ENCODE measurements at places on chromosomes 5 and 9.

DNA sequence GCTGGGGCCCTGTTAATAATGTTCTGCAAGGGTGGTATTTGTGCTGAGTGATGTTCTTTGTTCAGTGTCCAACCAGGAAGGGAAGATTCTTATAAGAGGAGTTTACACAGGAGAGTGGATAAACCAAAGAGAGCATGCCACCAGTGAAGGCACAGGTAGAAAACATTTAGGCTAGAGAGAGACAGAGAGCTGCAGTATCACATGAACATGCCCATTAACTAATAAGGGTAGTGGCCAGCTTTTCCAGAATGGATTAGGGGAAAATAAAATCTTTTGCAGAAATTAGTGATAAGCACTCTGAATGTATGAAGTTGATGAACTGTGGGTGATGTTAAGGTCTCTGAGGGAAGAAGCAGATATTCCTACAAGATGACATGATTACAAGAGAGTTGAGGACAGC lies 54.1 kb upstream of the PRLR start:
- no peak for DNase-seq

- DNase-seq: peak; percentile 87
These were observed 440.6 kb upstream of the MPDZ start for GRCh38 chr9:13719981-13720676.

GRCh38 chr9:99173570-99174504 lies 47.9 kb downstream of the ALG2 start:
- DNase-seq: no peak

- peak; percentile 40 for DNase-seq
These were observed 325.4 kb downstream of the RFX3 start for GRCh38 chr9:3200331-3200774.

DNA sequence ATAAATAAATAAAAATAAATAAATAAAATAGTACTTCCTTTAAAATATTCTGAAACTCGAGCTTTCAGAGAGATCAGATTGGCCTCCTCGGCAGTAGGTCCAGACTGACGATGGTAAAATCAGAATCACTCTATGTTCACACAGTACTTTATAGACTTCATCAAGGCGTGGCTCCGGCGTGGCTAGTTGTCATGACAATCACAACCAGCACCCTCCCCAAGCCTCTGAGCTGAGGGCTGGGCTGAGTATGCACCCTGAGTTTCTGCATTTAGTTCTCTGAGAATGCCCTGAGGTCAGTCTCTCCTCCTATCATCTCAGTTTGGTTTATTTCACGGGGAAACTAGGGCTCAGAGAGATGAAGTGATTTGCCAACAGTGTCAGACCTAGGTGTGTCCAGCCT lies 43.3 kb upstream of the BARHL1 start:
- DNase-seq: no peak

- DNase-seq: peak; percentile 36
These were observed 19.4 kb upstream of the RNF130 start for GRCh38 chr5:180090769-180091546.

- no peak for DNase-seq
These were observed 64.6 kb upstream of the SIMC1 start for GRCh38 chr5:176173647-176174046.

DNA sequence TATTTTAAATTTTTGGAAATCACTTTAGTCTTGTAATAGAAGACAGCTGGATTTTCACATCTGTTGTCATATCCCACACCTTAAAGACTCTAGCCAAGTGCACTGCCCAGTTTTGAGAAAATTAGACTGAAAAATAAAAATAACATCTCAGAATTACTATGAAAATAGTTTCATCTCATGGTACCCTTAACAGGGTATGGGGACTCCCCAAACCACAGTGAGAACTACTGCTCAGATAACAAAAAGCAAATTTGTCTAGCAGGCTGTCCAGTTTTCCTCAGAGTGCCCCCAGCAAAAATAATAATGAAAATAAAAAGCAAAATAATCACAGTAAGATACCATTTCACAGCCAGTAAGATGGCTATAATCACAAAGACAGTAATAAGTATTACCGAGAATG lies 6.5 kb downstream of the UBQLN1 start:
- no peak for DNase-seq

GRCh38 chr9:124024107-124024506 lies 12.5 kb downstream of the LHX2 start:
- no peak for DNase-seq

DNA sequence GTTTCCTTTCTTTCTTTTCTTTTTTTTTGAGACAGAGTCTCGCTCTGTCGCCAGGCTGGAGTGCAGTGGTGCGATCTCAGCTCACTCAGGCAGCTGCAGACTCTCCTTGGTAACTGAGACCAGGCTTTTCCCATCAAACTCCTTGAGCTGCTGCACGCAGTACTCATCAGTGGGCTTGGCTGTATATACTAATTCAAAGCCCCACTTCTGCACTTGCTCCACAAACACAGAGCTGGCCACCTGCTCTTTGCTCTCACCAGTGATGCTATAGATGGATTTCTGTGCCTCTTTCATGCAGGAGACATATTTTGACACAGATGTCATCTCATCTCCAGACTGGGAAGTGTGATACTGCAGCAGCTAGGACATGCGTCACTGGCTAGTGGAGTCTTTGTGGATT lies 252.7 kb downstream of the AP3B1 start:
- DNase-seq: no peak

GRCh38 chr9:28092981-28093936 lies 520.0 kb upstream of the C9orf72 start:
- DNase-seq: no peak

DNA sequence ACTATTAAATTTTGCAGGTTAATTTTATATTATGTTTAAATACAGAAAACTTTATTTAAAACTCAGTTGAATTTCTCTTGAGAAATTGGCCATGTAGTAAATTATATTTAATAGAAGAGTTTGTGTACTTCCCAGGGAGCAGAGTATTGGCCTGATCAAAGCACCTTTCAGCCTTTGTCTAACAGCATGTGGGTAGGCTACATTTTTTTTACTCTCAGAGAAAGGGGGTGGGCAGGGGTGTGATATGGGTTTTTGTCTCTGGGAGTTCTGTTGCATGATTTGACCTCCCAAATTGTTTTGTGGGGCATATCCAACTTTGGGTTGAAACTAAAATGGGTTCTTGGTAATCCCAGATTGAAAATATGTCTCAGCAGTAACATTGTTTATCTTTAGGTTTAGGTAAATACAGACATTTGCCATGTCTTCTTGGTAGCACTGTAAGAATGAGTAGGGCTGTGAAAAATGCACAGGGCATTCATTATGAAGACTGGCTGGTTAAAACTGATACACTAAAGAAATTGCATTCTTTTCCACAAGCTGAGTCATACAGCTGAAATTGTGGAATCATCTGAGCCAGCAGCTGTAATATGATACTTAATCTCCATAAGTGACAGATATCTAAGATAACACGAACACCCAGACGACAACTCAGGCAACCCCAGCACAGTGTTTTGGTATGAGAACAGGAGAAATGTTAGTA lies 75.4 kb upstream of the CDKN2B start:
- DNase-seq: peak; percentile 96

DNA sequence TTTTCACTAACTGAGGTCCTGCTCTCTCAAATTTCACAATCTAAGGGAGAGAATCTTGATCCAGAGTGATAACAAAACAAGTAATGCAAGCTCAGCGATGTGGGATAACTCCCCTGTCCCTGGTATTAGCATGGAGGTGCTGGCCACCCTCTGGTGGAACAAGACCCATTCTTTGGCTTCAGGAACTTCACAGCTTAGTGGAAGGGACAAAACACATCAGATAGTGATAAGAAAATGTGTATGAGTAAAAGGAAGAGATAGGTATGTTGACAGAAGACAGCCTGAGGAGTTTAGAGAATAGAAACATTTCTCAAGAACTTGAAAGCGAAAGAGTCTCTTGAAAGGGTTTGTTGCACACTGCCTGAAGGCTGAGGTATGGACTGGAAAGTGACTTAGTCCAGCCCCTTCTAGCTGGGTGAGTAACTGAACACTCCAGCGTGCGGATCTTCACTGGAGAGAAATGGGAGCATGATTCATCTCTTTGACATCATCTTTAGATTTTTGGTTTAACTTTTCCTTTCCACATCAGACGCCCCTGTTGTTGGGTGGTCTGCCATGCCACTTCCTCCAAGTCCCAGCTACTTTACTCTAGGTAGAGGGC lies 25.4 kb upstream of the ZSWIM6 start:
- DNase-seq: peak; percentile 87

- DNase-seq: no peak
These were observed 447.8 kb downstream of the ENC1 start for GRCh38 chr5:74192606-74193299.

- peak; percentile 56 for DNase-seq
These were observed 195.8 kb downstream of the ERCC6L2 start for GRCh38 chr9:96071076-96071814.
